ENCODE measurements at places on chromosomes 12 and 14. TPM values are rescaled to one million over a fixed set of nuclear protein-coding genes. Genes with fewer than 3 reads are reported as not detected.

DNA sequence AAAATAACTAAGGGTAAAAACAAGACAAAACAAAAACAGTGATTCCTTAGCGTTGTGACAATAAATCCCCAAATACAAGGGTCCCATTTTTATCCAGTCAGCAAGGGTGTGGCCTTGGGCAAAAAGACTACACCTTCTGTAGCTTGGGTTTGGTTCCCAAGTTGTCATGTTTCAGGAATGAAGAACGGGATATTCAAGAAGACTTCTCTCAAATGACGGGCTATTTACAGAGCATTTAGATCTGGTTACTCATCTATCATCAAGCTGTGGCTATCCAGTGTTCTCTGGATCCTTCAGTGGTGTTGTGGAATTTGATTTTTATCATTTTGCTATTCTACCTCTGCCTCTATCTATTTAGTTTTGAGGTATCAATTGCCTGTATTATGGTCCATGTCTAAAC is 219.7 kb downstream of the SLC25A21 start:
- DNase-seq, result no peak
- H3K27ac ChIP-seq, result no peak overlapping the region
- H3K4me3 ChIP-seq, result no peak overlapping the region
- no peaks in the 10 kb centered on the region for H3K4me1 ChIP-seq

PLEKHD1 gene
- total RNA-seq, result 0.09 TPM

DNA sequence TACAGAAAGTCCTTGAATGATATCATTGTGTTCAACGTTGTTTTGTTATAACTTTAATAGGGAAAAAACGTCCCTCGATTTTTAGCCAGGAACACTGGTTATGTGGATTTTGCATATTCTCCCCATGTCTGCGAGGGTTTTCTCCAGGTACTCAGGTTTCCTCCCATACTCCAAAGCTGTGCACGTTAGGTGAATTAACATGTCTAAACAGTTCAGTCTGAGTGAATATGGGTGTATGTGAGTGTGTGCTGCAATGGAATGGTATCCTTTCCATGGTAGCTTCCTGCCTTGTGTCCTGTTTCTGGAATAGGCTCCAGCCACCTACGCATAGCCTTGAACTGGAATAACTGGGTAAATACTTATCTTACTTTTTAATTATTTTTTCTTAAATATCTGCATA is 810.8 kb upstream of the ATXN7L3B start:
- H3K36me3 ChIP-seq, result no peaks in the 10 kb centered on the region
- no peaks in the 10 kb centered on the region for H3K4me1 ChIP-seq
- DNase-seq, result no peak
- no peak overlapping the region for H3K27ac ChIP-seq
- no peaks in the 10 kb centered on the region for H3K27me3 ChIP-seq

FAIM2 gene
- 0.24 TPM for total RNA-seq

DNA sequence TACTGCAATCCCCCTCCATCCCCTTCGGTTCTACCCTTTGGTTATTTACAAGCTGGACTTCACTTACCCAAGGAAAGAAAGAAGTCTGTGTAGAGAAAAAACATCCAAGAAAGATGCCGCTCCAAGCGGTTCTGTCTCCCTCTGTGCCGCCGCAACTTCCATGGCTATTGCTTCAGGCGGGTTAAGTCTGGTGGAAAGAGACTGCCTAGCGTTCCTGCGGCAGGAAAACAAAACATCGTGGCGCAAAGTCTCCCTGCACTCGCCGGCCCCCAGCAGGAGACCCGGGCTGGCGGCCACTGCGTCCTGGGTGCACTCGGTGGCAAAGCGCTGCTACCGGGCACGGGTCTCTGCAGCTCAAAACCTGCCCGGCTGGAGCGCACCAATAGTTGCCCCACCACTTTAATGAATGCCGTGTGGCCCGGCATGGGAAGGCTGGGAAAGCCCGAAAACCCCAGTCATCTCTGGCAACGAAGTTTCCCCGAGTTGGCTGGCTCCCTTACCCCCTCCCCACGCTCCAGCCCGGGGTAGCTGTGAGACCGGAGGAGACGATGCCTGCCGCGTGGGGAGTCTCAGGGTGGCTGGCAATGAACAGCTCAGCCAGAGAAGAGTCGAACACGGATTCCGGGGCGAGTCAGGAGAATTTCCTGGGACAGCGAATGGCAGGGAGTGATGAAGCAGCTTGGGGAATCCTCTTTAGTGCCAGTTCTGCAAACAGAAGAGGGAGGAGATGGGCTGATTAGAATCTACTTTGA is 3.5 kb upstream of the KCNK10 start:
- no peak overlapping the region for H3K4me3 ChIP-seq
- H3K27ac ChIP-seq, result no peak overlapping the region
- peaks cover 6% of the 10 kb centered on the region for H3K4me1 ChIP-seq
- no peaks in the 10 kb centered on the region for H3K36me3 ChIP-seq
- H3K27me3 ChIP-seq, result peaks cover 51% of the 10 kb centered on the region

DNA sequence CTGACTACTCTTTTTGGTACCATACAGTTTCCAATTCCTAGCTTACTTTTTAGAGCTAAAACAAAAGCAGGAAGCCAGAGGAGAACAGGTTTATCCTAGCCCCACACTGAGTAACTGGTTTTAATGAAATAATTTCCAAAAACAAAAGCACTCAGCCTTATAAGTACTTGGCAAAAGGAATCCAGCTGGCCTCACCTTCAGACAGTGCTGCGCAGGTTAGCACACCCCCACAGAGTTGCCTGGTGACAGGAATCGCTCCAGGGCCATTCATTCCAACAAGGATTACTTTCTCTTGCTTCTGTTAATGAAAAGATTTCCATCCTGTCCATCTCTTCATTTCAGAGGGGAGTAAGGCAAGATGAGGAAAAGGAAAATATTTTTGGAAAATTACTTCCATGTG is 84.6 kb downstream of the SCFD1 start:
- no peaks in the 10 kb centered on the region for H3K4me1 ChIP-seq
- H3K36me3 ChIP-seq, result peaks cover 13% of the 10 kb centered on the region
- no peaks in the 10 kb centered on the region for H3K27me3 ChIP-seq
- no peak overlapping the region for H3K4me3 ChIP-seq
- no peak for DNase-seq

TBX3 gene
- total RNA-seq, result 1.4 TPM

All from thymus (tissue), 14 donors.